ENCODE measurements at places on chromosomes 4 and X.

- no peak for DNase-seq
Observed at GRCh38 chr4:103720661-103721060, 876 bp upstream of the TACR3 start.

DNA sequence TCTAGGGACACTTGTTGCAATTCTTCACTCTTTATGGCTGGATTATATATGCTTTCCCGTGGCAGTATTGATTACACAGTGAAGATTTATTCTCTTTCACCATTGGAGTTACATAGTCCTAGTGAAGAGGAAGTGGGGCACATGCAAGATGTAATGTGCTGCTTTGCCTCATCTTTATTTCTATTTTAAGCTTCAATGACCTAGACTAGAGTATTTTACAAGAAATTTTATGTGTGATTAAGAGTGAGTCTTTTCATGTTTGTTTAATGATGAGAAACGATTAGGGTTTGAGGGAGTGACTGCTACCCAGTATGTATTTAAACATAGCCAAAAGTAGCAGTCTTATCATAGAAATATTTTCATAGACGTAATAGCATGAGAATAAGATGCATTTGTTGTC lies 30.8 kb downstream of the DIAPH2 start:
- no peak for DNase-seq

- no peak for DNase-seq
Observed at GRCh38 chr4:64564126-64564525, 154.9 kb upstream of the TECRL start.

GRCh38 chrX:65928522-65928921 lies 111.4 kb downstream of the VSIG4 start:
- no peak for DNase-seq

DNA sequence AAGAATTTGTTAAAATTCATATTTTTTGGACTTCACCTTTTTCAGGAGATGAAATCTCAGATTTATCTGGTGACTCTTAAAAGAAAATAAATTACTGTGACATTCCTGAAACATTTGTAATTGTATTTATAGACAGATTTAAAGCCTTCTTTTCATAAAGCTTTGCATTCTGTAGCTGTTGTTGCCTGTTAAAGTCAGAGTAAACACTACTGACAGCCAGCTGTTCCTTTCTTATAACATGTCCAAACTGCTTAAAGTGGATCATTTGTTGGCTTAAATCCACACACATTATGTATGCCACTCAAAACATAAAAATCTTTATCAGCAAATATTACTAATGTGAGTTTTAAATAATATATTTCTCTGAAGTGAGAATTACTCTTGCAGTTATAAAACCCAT lies 157.5 kb downstream of the TECRL start:
- DNase-seq: no peak

- DNase-seq: no peak
Observed at GRCh38 chrX:16774746-16775145, 11.5 kb upstream of the TXLNG start.

- DNase-seq: no peak
Observed at GRCh38 chrX:43522582-43522981, 133.5 kb upstream of the MAOA start.

GRCh38 chrX:7574325-7574724 lies 268.6 kb upstream of the VCX start:
- no peak for DNase-seq

Data from glutamatergic neuron (in vitro differentiated cells).